ENCODE measurements at places on chromosomes 16 and 17.
A peak's percentile ranks its signal among the peaks of the same experiment; 100 is the strongest.

DNA sequence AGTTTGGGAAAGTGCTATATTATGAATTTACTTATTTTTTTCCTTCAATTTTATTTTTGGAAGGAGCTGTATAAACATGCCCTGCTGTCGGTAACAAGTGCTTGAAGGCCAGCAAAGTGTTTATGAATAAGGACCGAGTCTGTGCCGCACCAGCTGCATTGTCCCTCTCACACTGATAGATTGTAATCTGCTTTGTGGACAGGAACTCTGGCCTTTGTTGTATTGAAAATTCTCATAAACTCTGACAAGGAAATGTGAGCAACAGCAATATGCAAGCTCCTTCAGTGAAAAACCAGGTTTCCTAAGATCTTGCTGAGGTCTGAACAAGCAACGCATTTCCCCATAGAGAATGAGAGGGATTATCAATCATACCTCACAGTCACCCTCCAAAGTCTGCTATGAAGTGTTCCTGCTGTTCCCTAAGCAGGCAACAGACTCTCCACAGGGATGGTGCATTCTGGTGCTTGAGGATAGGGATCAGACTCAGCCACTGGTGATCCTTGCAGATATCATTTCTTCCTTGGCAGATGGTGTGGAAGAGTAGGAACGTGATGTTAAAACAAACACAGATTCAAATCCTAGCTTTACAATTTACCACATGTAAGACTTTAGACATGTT is 109.6 kb downstream of the KCNJ2 start:
- no peak for DNase-seq

DNA sequence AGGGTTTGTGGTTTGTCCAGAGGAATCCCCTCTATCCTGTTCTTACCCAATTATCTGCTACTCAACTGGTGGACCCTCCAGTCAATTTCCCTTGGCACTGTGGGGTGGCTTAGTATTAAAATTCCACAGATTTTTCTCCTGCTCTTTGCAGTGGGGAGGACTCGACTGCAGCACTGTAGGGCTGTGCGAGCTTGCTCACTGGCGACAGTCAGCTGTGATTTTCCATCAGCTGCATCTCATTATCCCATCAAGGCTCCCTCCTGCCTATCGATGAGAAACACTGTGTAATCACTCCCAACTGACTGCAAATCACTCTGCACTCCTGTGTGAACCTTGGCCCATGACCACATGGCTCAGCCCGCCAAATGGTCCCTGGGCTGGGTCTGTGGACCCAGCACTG is 90.5 kb upstream of the MAF start:
- no peak for DNase-seq

- DNase-seq, result peak; percentile 73
These were observed 41.0 kb downstream of the STAT5A start for GRCh38 chr17:42329025-42329976.

GRCh38 chr17:43720311-43721060 is 38.1 kb downstream of the SOST start:
- peak; percentile 60 for DNase-seq

DNA sequence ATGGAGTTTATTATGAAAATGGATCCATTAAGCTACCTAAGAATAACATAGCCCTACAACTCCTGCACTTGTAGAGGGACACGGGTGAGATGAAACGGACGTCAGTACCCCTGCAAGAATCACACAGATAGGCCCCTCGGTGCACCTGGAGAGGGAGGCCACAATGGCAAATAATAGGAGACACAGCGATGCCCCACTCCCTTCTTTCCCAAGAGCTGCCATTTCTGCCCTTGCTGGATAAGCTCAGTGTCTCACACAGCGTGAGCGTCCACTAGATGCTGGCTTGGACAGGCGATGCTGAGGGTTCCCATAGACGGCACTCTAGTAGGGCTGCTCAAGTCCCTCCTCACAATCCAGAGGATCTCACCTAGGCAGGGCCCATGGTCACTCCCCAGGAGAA is 67.8 kb downstream of the ADCY9 start:
- no peak for DNase-seq

DNA sequence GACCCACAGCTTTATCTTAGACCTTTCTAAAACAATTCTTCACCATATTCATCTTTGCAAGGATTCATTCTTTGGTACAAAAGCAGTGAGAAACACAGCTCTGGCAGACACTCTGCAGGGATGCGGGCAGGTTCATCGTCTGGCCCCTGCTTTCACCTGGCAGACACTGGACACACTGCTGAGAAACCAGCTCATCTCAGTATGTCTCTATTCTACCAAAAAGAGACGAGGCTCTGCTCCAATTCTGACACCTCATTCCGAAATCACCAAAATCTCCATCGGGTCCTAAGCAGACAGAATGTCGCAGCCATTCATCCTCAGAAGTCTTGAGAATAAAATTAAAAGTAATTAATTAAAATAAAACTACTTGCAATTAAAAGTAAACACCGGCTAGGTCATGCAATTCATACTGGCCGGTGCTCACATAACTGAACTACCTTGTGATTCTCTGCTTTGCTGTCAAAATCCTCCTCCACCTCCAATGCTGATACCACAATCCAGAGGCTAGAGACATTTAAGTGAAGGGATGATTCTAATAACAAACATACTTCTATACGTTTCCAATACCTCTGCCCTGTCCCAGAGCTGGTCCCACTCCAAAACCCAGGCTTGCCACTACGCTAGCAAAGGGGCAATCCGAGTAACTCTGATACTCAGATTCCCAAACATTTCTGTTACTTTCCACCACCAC is 1.3 kb downstream of the RNF157 start:
- DNase-seq, result no peak

DNA sequence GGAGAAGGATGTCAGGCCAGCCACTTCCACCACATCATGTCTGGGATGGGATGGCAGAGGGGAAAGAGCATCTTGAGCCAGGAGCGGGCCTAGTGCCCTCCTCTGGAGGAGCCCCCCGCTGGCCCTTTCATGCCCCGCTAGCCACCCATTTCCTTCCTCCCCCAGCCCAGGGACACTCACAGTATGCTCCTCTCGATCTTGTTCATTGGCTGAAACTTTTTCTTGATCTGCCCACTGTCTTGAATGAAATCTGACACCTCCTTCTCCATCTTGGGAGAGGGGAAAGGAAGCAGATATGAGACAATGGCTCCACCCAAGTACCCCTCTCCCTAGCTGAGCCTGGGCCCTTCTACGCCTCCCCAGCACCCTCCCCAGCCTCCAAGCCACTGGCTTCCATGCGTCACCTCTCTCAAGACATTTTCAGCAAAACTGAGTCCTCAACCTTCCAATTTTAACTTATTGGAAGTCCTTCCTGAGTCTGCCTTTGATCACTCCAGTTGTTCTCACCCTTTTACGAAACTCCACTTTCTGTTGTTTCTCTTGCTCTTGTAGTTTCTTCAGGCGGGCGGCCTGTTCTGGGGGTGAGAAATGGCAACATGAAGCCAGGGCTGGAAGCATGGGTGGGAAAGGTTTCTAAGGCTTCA is 7.2 kb downstream of the SPAG7 start:
- no peak for DNase-seq

GRCh38 chr17:4324463-4324862 is 42.0 kb downstream of the UBE2G1 start:
- DNase-seq, result no peak

DNA sequence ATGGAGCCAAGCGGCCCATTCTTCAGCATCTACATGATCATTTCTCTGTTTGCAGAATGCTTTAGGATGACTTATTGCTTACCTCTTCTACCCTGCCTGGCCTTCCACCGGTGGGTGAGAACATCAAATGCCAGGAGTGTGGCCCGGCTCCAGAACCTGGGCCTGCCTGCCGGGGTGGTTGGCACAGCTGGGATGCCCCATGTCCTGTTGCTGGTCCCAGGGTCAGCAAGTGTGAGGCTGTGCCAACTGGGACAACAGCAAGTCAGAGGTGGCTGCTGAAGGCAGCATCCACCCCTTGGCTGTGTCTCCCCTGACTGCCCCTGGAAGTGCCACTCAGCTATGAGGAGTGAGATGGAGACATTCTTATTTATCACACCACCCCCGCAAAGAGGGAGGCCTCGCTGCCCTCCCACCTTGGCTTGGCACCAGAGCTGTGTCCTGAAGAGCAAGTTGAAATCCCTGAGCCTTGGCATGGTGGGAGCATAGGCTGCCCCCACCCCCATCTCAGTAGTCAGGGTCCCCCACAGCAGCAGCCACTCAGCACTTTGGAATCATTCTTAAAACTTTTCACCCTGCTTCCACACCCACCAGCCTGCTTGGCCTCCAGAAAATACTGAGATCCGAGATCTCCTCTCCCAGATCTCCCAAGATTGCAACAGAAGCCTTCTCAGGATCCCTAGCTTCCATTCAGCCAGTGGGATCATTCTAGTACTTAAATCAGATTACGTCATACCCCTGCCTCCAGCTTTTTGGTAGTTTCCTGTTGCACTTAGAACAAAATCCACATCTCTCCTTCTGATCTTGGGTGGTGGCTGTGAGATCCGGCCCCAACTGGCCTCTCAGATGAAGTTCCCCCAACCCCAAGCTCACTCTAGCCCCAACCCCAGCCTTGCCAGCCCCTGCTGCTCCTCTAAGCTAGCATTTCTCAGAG is 127.5 kb downstream of the SOCS1 start:
- peak; percentile 81 for DNase-seq

DNA sequence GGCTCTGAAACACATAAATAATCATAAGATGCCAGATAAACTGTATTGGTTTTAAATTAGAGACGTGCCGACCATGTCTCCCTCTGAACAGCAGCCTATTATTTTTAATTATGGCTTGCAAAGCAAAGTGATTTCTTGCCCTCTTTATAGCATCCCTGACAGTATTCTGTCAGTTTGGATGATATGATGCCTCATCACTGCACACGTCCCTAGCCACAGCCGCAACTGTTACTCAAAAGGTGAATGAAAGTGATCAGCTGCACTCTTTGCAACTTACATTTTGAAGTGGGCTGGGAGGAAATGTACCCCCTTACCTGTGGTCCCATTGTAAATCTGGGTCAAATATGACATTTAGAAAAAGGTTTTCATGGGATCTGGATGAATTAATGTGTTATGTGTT is 389.9 kb downstream of the MAF start:
- no peak for DNase-seq

- DNase-seq, result no peak
These were observed 59.2 kb downstream of the CNGB1 start for GRCh38 chr16:57911743-57912142.

DNA sequence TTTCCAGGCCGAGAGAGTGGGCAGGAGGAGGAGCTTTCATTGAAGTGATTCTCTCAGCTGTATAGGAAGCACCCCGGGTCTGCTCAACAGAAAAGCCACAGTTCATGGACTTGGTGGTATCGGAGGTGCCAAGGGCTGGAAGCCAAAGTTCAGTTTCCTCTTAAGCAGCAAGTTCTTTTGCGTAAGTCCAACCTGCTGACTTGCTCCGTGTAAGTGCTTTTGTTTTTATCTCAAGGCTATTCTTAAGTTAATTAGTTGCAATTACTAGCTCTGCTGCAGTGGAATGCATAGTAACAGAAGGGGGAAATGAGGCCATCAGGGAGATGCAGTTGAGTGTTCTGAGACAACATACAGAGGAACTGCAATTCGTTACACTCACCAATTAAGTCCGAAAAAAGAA is 44.6 kb downstream of the SMIM36 start:
- no peak for DNase-seq

- no peak for DNase-seq
These were observed 200.3 kb downstream of the PRKCB start for GRCh38 chr16:24036038-24036543.

DNA sequence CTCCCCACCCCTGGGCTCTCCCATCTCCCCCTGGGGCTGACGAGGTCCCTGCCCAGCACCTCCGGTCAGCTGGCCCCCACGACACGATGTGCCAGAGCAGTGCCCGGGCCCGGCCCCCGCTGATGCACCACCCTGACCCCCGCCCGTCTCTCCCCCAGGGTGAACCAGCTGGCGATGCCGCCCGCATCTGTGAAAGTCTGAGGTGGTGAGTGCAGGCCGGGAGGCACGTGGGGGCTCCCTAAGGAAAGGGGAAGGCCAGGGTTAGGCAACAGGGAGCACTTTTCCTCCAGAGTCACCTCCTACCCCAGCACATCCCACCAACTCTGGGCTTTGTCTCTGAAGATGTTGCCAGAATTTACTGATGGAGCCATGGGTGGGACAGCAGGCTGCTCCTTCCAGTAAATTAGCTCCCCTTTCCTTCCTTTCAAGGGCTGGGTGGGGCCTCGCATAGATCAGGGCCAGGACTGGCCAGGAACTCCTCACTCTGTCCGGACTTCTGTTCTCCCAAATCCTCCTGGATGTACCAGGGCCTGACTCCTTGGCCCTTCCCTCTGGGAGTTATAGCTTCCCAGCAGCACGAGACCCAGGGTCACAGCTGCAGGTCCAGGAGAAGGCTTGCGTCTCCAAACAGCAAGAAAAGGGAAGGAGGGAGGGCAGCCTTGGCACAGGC is 18.3 kb downstream of the MYBBP1A start:
- DNase-seq, result no peak

DNA sequence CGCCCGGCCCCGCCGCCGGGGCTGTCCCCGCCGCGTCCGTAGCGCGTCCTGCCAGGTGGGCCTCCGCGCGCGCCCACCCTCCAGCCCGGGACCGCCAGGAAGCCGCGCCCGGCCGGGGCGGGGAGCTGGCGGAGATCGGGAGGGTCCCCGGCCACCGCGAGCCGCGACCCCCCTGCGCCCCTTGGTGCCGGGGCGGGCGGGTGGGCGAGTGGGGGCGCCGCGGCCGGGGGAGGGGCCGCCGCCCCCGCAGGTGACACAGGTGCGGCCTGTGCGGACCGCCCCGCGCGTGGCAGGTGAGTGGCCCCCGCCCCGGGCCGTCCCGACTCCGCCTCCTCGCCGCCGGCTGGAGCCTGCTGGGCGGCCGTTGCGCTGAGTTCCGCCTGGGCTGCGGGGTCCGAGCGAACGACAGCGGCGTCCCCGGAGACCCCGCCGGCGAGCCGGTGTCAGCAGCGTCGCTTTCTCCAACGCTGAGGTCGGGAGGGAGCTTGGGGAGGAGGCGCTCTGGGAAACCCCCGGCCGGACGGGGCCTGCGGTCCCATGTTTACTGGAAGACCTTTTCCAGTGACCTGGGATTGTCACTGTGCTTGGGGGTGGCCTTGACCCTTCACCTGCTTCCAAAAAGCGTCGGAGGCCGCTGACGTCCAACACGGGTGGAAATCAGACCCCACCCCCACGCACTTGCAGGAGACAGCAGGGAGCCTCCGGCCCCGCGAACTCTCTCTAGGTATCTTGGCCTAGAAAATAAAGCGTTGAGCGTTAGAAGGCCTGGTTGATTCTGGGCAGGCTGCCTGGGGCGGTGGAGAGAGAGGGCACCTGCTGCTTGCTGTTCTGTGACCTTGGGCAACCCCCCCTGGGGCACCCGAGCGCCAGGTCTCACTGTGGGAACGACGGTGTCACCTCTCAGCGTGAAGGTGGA is 542 bp downstream of the KLHL36 start:
- peak; percentile 44 for DNase-seq

- peak; percentile 72 for DNase-seq
These were observed 18.8 kb downstream of the NCBP3 start for GRCh38 chr17:3827124-3827773.

Data from adipocyte (in vitro differentiated cells).